Effector CD8-positive, alpha-beta T cell (primary cell): ENCODE measurements at places on chromosomes 7 and 10.

DNA sequence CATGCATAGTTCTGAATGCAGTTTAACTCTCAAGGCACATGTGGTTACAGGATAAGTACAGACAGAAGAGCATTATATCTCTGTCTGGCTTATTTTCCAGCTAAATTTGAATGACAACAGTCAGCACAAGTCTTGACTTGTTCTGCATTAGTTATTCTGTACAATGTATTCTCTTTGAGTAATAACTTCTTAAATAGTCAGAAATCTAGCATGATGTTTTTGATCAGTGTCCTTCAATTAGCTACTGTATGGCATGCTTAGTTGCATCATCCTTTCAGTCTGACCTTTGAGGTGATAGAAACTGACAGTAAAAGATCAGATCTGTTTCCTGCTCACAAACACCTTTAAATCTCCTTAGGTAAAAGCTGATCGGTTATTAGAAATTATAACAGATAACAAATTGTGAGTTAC lies 118.1 kb downstream of the ARL4A start:
- no peak for DNase-seq

DNA sequence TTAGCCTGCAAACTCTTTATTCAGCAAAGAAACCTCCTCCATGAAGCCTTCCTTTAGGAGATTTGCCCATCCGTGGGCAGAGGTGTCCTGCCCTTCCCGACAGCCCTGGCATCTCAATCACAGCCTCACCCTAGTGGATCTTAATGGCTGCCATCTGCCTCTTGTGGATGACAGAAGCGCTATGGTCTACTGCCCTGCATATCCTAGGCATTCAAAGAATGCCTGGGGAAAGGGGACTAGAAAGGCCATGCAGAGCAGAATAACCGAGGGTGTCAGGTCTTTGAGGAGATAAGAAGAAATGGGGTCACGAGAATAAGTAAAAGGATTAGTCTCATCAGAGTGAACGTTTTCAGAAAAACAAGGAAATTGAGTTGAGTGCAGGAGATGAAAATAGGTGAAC lies 57.7 kb upstream of the SPOCK2 start:
- no peak for DNase-seq

GRCh38 chr7:11232462-11232861 lies 258.8 kb downstream of the PHF14 start:
- DNase-seq: no peak

- no peak for DNase-seq
These were observed 19.1 kb upstream of the AKR1B1 start for GRCh38 chr7:134477954-134478353.

DNA sequence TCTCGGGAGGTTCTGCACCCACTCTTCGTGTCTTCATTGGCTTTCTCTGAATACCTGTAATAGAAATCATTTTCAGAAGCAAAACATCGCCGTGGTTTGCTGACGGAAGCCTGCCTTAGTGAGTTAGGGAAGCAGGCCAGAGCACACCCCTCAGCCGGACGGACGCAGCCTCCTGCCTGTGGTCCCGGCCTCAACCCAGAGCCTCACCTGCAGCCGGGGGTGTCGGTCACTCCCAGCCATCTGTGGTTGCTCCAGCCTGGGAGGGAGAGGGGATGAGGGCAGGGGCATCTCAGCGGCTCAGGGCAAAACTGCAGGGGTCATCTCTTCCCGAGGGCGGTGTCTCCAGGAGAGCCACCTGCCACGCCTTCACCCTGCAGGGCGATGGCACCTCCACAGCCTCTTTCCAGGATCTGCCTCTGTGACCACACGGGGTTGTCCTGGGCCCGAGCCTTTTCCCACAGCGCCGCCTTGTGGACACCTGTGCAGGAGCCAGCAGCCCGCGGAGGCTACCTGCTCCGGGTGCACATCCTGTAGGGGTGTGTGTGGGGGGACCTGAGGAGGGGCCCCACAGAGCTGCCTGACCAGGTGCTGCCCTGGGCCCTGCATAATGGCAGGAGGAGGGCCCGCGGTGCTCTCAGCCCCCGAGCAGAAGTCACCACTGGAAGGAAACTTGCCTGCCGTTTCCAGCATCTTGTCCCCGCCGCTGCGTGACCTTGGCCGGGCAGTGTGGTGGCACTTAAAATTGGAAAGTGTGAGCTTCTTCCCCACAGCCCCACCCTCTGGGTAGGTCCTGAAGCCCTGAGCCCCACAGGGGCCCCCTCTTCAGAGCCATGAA lies 21.6 kb upstream of the AP5Z1 start:
- peak; percentile 80 for DNase-seq

DNA sequence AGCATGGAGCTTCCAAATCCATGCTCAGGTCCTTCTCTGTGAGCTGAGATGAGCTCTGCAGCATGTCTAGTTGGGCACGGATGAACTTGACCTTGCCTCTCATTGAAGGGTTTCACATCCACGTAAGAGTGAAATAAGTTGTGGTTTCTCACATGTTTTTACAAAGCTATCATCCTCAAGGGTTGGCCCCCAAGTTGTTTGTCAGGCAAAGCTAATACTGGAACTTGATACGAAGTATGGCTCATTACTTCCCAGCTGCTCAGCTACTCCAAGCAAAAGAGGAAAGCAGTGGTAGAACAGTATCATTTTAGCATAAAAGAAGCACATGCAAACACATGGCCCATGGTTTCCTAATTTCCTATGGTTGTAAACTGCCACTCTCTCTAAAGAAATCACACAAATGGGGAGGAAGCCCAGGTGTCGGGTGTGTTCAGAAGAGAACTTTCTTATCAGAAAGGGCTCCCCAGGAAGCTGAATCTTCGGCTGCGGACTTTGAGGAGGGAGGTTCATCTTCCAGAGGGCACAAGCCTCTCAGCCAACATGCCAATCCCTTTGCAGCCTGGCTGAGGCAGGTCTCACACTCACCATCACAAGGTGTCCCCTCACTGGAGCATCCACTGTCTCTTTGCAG lies 45.3 kb downstream of the PDLIM1 start:
- no peak for DNase-seq

DNA sequence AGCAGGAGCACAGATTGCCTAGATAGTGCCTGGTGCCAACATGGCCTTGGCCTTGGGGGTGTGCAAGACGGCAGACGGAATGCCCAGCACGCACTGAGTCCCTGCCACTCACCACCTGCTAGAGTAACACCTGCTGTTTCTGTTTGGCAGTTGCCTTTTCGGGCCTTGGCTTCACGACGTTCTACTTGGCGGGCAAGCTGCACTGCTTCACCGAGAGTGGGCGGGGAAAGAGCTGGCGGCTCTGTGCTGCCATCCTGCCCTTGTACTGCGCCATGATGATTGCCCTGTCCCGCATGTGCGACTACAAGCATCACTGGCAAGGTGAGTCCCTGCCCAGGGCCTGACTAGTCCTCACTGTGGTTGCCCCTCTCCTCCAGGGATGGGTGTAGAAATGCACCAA lies 118.0 kb downstream of the PLPP4 start:
- no peak for DNase-seq

- DNase-seq: no peak
These were observed 88.5 kb downstream of the ELAPOR2 start for GRCh38 chr7:86970986-86971385.

DNA sequence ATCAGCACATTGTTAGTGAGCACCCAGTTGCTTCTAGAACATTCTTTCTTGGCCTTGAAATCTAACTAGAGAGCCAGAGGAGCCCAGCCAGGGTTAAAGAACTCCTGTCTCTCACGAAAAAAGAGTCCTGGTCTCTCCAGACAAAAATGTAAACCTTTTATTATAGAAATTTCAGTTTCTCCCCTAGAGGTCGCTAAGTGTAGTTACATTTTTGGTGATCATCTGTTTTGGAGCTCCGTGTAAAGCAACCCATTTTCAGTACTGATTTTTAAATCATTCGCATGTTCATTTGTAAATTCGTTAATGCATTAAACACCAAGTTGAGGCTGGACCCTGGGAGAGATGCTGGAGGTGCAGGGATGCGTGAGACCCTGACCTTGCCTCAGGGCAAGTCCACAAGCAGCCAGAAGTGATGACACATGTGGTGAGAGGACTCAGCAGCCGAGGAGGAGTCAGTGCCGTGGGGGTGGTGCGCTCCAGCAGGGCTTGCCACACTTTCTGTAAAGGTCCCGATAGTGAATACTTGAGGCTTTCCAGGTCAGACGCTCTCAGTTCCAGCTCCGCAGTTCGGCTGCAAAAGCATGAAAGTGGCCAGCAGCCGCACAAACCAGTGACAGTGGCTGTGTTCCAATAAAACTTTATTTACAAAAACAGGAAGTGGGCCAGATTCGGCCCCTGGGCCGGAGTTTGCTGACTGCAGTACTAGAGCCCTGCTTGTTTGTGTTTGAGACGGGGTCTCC lies 578.6 kb upstream of the FOXK1 start:
- no peak for DNase-seq

- no peak for DNase-seq
These were observed 522.9 kb downstream of the NRG3 start for GRCh38 chr10:82397854-82398253.

DNA sequence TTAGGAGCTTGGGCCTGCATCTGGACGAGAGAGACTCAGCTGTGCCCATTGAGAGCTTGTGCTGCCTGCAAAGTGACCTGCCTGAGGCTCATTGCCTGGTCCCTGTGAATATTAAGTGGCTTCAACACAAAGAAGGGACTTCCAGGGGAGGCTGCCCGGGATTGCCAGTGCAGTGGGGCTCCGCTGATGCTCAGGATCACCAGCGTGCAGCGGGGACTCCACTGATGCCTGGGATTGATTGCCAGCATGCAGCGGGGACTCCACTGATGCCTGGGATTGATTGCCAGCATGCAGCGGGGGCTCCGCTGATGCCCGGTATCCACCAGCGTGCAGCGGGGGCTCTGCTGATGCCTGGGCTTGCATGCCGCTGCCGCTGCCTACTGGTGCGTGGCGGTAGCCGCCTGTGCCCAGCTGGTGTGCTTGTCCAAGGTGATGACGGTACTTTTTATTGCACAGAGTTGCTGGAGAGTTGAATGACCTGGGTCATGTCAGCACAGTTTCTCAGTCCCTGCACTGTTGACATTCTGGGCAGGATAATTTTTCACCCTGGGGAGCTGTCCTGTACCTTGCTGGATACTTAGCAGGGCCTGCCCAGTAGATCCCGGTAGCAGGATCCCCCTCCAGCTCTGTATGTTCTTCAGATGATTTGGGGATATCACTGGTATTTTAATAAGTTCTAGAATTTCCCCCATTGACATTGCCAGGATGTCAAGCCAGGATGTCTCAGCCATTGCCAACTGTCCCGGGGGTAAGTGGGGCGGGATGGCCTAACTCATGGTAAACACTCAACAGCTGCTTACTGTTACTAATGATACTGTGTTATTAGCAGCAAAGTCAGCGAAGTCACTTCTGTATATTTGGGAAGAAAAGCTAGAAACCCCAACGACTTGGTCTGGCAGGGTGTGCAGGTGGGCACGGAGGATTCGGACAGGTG lies 13.0 kb downstream of the DOCK1 start:
- DNase-seq: no peak

- DNase-seq: no peak
These were observed 71.0 kb downstream of the PAXIP1 start for GRCh38 chr7:154931906-154932305.

DNA sequence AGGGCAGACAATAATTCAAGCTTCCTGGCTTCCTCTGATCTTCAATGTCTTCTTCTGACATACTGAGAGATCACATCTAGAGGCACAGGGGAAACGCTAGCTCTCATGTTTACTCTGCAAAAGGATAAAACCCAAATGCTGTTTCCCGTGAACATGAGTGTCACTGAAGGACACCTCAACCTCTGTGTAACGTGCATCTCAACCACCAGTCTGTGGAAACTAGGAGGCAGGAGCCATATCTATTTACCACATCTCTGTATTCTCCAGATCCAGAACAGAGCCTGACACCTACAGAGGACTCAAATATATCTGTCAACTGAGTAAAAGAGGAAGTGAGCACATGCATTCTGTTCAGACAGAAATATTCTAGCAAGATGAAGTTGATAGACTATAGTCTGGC lies 140.3 kb upstream of the TARP start:
- DNase-seq: no peak

GRCh38 chr10:45505311-45505710 lies 131.3 kb downstream of the ALOX5 start:
- no peak for DNase-seq

DNA sequence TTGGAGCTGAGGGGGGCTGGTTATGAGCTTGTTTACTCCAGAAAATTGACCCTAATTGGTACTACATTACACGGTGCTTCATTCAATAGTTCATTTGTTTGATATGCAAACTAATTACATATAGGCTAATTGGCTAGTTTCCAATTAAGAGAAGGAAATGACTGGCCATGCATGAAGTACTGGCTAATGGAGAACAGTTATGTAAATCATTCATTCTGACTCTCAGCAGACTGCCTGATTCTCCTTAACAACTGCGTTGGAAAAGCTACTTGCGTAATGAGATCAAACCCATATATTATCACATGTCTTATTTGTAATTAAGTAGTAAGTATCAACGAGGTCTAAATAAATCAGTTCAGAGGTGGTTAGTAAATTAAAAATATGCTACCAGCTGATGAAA lies 81.8 kb upstream of the CTTNBP2 start:
- DNase-seq: no peak

DNA sequence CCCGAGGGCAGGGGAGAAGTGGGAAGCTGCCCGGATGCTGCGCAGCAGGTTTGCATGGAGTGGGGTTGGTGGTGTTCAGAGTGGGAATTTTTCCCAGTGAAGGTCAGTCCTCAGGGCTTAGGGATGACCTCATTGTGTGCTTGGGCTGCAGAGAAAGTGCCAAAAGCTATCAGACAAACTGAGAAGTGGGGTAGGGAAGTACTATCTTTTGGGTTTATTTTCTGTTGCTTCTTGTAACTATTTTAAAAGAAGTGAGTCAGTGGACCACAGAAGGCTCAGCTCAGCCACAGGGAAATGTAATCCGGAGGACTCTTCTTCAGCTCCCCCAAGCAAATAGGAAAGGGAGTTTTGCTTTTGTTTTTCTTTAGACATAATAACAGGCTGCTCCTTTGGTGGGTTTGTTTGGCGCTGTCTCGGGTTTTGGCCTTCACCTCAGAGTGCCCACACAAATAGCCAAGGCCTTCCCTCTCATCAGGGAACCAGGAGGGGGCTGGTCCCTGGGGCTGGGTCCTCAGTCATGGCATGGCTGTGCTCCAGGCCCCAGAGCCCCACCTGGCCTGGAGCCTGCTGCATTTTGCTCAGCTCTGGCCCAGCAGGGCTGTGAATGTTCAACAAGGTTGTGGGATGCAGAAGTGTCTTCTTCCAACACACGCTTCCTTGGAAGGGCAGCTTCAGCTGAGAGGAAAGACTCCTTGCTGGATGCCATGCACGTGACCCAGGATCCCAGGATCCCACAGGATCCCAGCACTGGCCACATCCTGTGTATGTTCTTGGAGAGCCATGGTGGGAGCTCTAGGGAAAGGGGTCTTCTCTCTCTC lies 5.4 kb upstream of the FAM170B start:
- DNase-seq: no peak
